ENCODE measurements at places on chromosomes 4 and X.

- no peak for DNase-seq
These were observed 203.1 kb downstream of the SLC7A11 start for GRCh38 chr4:138039010-138039409.

DNA sequence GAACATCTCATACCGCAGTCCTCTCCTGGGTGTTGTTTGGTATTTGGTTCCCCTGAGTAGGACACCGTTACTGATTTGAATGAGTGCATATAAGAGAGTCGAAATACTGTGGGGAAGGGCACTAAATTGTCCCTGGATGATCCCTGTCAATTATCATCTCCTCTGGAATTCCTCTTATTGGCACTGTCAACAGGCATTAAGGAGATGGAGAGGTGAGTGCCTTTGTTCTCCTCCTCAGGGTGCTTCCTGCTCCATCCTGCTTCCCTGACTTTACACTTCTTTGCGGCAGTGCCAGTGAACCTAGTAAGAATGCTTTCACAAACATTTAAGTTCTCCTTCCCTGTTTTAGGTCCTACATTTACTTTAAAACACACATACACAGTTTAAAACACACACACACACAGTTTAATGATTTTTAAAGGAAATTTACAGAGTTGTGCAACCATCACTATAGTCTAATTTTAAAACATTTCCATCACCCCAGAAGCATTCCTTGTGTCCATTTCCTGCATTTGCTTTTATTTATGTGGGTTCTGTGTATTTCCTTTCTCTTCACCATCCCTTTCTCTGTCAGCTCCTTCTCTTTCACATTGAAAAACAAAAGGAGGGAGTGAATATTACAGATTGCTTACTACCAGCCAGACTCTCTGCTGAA is 20.9 kb upstream of the ZRSR2 start:
- no peak for DNase-seq

DNA sequence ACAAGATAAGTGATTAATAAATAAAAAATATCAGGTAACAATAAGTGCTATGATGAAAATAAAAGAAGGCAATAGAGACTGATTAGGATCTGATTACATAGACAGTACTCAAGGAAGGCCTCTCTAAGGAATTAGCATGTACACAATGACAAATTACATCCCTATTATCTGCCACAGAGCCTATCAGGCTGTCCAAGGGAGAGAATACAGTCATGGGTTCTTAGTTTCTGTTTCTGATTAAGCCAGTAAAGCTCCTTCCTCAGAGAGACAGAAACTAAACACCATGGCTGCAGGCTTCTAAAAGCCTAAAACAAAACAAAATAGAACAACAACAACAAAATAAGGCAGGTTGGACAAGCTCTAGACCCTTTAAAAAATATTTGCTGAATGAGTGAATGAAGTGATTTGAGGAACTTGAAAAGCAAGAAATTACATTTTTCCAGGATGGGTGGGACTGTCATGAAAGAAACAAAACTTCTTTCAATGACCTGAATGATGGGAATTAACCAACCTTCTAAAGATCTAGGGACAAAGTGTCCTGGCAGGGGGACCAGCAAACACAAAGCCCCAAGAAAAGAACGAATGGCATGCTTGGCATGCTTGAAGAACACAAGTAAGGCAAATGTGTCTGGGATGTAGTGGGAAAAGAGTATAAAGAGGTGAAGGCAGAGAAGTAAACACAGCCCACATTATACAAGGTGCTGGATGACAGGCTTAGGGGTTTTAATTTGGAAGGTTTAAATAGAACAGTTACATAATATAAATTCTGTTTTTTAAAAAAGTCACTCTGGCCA is 44.1 kb downstream of the NAA11 start:
- no peak for DNase-seq

DNA sequence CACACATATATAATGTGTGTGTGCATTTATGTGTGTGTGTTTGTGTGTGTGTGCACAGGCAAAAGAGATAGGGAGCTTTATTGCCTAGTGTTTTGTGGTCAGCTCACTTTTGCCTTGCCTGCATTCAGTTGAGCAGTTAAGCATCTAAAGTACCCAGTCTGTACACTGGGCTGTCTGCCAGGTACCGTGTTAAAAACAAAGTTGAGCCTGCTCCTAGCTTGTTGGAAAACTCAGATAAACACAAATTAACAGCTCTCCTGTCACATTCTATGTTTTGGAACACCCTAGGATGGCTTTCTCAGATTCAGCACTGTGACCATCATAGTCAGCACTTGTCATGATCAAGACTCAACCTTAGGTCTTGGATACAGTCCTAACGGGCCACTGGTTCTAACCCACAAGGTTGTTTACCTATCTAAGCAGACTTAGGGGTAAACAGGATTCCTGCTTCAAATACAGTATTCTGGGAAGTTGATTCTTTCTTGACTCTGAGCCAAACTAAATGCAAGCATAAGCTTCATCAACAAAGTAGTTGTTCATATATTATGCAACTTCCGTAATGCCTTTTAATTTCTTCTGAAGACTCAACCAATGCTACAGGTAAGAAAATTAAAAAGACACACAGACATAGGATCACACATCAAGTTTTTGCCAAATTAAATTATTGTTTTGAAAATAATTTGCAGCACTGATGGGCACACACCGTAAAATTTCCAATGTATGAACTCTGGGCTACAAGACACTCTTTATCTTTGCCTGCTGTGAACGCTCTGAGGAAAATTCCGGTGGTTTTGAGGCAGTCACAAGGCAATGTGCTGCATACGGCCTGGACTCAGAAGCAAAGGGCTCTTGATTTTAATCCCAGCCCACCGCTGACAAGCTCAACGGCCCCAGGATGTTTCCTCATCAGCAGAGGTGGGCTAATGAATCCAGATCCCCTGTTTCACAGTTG is 11.3 kb upstream of the CD99 start:
- DNase-seq: no peak

DNA sequence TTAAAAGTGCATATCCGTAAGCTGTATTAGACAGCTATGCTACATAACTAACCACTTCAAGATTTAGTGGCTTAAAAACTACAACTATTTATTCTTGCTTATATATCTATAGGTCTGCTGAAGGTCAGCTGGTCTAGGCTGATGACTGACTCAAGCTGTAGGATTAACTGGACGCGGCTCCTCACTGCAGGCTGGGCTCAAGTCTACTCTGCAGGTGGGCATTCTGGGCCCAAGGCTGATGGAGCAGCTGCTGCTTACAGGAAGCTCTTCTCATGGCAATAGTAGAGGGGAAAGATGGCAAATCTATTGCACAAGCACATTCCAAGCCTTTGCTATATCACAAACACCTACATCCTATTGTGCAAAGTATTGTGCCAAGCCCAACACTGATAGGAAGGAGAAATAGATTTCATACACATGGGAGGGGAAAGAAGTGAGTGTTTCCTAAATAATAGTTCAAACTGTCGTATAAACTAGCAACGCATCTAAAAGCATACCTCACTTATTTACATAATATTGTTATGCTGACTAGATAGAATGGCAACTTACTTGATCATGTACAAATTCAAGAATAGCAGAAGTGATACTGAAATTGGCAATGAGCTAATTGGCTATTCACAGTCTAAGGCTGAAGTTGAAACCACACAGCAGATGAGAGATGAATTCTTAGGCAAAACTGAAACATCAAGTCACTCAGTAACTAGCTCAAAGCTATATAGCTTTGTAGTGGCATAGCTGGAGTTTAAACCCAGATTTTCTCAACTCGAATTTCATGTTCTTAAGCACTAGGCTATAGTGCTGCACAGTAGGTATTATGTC is 263.8 kb downstream of the NKX6-1 start:
- DNase-seq: no peak

DNA sequence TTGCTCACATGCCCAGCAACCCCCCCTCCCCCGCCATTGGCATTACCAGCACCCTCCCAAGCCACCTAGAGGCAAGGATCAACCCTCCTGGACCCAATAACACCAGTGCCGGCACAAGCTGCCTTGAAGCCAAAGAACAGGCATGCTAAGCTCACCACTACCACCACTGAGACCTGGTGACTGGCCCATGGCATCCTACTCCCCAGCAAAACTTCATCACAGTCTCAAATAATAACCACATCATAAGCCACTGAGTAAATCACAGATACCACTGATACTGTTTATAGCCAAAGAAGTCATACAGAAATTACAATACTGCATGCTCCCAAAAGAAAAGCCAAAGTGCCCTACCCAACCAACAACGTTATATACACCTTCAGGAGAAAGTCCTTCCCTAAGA is 73.6 kb upstream of the RPL34 start:
- no peak for DNase-seq

GRCh38 chrX:37803057-37803456 is 23.2 kb downstream of the CYBB start:
- no peak for DNase-seq

GRCh38 chrX:109709129-109709631 is 23.9 kb downstream of the ACSL4 start:
- DNase-seq: no peak

All from effector memory CD4-positive, alpha-beta T cell (primary cell).